ENCODE measurements at places on chromosomes 2 and 18.

DNA sequence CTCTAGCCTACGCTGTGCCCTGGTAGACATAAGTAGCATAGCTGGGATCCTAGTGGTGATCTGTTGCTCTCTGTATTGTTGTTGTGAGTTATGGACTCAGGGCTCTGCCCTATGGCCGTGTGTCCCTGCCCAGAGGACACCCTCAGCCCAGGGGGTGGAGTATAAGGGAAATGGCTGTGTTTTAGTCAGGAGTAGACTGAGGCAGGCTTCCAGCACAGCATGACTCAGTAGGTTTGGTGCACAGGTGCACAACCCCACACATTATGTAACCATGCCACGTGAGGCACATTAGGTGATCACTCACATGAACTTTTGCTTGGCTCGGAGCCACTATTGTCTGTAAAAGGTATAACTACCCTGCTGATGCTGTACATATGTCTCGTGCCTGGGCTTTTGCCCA, 59.9 kb upstream of the PEX13 start:
- no peak overlapping the region for H3K4me3 ChIP-seq
- peaks cover 13% of the 10 kb centered on the region for H3K4me1 ChIP-seq
- no peak overlapping the region for H3K27ac ChIP-seq

GRCh38 chr2:96952976-96953610, 33.3 kb downstream of the FAM178B start:
- H3K4me1 ChIP-seq: peaks cover 23% of the 10 kb centered on the region
- H3K36me3 ChIP-seq: no peaks in the 10 kb centered on the region
- no peaks in the 10 kb centered on the region for H3K27me3 ChIP-seq
- DNase-seq: peak; percentile 86
- no peak overlapping the region for H3K4me3 ChIP-seq
- no peak overlapping the region for H3K27ac ChIP-seq

DNA sequence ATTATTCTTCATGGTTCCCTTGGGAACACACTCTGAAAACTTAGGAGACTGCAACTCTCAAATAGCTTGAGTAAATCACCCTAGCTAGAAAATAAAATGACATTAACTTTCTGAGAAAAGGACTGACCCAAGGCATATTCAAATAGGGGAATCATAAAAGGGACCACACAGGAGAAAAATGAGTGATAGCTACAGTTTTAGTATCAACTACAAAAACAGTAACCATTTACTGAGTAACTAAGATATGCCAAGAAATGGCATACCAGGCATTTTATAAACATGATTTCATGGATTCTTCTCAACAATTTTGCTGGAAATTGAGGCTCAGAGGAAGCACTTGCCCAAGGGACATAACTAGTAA, 84.5 kb downstream of the AFF3 start:
- no peaks in the 10 kb centered on the region for H3K36me3 ChIP-seq
- DNase-seq: no peak
- H3K4me1 ChIP-seq: peaks cover 4% of the 10 kb centered on the region
- no peaks in the 10 kb centered on the region for H3K27me3 ChIP-seq

DNA sequence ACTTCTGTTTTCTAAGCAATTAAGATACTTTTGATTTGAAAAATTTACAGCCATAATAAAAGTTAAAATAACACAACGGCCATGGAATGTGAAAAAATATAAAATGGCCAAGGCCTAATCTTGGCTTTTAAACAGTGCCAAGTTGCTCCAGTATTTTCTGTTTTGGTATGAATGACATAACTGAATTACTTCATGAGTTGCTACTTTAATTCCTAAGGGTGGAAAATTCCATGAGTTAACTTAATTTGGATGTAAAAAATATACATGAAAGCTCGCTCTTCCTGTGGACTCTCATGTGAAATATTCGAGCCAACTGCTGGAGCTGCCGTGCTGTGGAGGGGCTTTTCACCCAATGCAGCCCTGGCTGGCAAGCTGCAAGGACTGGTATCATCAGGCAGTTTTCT, 286.0 kb upstream of the CCDC68 start:
- H3K4me3 ChIP-seq: no peak overlapping the region
- H3K27me3 ChIP-seq: no peaks in the 10 kb centered on the region
- no peak for DNase-seq
- H3K4me1 ChIP-seq: peaks cover 6% of the 10 kb centered on the region

- no peak for DNase-seq
- no peaks in the 10 kb centered on the region for H3K27me3 ChIP-seq
- no peak overlapping the region for H3K4me3 ChIP-seq
- no peak overlapping the region for H3K27ac ChIP-seq
- no peaks in the 10 kb centered on the region for H3K36me3 ChIP-seq
- H3K4me1 ChIP-seq: no peaks in the 10 kb centered on the region
These were observed 61.9 kb downstream of the RDH14 start for GRCh38 chr2:18498531-18498930.

DNA sequence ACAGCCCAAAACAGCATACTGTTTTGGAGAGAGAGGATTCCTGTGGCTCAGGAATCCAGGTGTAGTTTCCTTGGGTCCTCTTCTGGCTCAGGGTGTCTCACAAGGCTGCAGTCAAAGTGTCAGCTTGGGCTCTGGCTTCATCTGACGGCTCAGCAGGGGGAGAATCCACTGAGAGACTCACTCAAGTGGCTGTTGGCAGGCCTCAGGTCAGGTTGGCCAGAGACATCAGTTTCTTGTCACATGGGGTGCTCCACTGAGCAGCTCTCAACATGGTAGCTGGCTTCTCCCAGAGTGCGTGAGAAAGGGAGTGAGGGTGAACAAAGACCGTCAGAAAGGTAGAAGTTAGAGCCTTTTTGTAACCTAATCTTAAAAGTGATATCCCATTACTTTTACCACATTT, 168.4 kb downstream of the SOCS6 start:
- no peak for DNase-seq
- no peak overlapping the region for H3K27ac ChIP-seq
- H3K4me1 ChIP-seq: no peaks in the 10 kb centered on the region
- no peaks in the 10 kb centered on the region for H3K36me3 ChIP-seq

GRCh38 chr2:71891719-71892422, 255.8 kb downstream of the CYP26B1 start:
- no peaks in the 10 kb centered on the region for H3K4me1 ChIP-seq
- H3K36me3 ChIP-seq: no peaks in the 10 kb centered on the region
- no peaks in the 10 kb centered on the region for H3K27me3 ChIP-seq
- no peak overlapping the region for H3K4me3 ChIP-seq
- DNase-seq: no peak

- H3K36me3 ChIP-seq: no peaks in the 10 kb centered on the region
- H3K27me3 ChIP-seq: no peaks in the 10 kb centered on the region
- no peak for DNase-seq
These were observed 87.0 kb upstream of the TMEM200C start for GRCh38 chr18:5982332-5982731.

DNA sequence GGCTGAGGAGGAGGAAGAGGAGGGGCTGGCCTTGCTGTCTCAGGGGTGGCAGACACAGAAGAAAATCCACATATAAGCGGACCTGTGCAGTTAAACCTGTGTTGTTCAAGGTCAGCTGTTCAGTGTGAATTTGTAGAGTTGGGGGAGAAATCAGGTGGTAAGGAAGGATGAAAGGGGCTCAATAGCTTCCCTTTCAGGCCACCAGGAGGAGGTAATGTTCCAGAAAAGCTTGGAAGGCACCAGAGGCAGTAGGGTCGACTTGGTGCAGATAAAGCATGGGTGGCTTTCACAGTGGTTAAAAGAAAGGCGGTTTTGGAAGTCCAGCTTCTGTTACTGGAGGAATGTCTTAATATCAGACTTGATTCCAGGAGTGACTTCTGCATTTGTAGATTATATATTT, 167.4 kb downstream of the THSD7B start:
- H3K27ac ChIP-seq: no peak overlapping the region
- H3K36me3 ChIP-seq: no peaks in the 10 kb centered on the region
- DNase-seq: peak; percentile 1
- no peak overlapping the region for H3K4me3 ChIP-seq
- H3K27me3 ChIP-seq: no peaks in the 10 kb centered on the region

All from left lung (tissue), 14 donors.